Fibroblast of gingiva (primary cell): ENCODE measurements at places on chromosomes 13 and 19.

DNA sequence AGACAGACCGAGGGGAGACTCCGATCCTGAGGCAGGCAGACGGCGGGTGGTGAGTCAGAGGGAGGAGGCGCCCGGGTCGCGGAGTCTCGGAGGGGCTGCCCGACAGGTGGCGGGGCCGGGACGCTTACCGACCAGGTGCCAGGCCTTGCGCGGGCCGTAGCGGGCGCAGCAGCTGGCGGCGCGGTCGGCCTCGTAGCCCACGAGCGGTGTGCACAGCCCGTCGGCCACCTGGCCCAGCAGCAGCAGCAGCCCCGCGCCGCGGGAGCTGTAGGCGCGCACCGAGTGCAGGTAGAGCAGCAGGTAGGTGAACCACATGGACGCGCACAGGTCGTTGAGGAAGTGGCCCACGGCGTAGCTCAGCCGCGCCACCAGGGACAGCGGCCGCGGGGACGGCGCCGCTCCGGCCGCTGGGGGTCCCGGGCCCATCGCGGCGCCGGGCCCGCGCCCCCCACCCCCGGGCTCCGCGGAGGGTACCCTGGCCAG, 367 bp downstream of the MFSD12 start:
- DNase-seq = no peak

DNA sequence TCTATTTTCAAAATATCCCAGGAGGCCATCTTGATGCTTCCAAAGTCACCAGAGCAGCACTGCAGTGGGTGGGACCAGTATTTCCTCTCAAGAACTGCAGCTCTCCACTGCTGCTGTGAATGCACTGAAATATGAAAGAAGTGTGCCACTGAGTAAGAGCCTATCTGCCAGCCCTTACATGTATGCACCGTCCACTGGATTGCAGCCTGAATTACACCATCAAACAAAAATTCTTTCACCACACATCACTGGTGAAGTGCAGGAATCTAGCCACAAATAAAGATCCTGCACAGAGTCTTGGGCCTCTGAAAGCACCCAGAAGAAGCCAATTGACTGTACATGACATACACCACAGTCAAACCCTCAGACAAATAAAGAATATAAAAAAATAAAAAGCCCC, 249.0 kb downstream of the LHFPL6 start:
- peak; percentile 42 for DNase-seq

DNA sequence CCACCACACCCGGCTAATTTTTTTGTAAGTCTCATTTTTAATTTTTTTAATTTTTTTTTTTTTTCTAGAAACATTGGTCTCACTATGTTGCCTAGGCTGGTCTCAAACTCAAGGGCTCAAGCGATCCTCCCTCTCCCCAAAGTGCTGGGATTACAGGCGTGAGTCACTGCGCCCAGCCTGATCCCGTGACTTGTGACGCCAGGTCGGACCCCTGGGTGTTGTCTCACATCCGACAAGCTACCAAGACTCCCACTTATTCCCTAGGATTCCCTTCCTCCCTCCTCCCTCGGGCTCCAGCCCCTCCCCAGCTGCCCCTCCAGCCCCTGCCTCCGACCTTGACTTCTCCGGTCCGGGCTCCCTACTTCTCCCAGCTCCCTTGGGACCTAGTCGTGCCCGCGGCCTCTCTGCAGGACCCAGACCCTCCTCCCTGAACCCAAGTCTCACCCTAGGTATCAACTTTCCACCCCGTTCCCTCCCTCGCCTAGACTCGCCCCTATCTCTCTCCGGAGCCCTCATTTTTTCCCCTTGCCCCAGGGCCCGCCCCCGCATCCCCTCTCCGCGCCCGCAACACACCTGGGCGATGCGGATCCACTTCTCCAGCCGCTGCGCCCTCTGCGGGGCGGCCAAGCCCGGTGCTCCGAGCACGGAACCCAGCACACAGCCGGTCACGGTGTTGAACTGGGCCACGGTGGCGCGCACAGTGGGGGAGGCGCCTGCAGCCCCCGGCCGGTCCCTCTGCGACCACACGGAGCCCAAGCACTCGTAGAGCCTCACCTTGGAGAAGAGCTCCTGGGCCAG, 13.1 kb downstream of the RGL3 start:
- DNase-seq = no peak

DNA sequence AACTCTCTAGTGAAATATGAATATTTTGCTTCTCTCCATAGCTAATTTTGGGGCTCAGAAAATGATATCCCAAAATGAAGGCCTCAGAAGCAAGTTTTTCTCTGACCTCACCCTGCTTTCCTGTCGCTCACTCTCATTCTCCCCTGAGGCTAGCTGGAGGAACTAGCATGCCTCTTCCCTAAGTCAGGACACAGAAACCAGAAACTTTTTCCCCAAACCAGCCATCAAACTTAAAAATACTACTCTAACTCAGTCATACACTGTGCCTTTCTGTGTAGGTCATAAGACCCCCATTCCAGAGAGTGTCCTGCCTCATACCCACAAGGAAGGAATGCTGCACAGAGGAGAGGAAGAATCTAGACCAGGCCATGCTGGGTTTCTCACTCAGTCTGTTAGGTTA, 329.6 kb downstream of the PCDH20 start:
- no peak for DNase-seq

DNA sequence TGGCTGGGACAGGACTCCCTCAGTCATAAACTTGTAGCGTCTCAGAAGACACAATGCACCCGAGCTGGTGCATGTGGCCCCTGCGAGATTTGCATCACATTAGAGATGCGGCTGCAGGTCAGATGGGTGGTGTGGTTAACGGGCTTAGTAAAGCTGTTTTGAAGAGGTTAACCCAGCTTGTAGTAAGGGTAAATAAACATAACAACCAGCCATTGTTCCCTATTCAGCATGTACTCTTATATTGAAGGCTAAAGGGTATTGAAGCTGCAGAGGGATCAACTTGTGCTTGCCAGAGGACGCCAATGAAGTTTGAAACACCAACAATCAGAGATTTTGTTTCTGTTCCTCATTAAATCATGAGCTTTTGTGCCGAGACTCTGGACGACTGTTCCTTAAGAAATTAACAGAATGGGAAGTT, 79.4 kb downstream of the ZIC5 start:
- DNase-seq = no peak

GRCh38 chr13:47853236-47853635, 147.8 kb downstream of the SUCLA2 start:
- no peak for DNase-seq

GRCh38 chr13:45048890-45049407, 59.6 kb downstream of the GPALPP1 start:
- no peak for DNase-seq

DNA sequence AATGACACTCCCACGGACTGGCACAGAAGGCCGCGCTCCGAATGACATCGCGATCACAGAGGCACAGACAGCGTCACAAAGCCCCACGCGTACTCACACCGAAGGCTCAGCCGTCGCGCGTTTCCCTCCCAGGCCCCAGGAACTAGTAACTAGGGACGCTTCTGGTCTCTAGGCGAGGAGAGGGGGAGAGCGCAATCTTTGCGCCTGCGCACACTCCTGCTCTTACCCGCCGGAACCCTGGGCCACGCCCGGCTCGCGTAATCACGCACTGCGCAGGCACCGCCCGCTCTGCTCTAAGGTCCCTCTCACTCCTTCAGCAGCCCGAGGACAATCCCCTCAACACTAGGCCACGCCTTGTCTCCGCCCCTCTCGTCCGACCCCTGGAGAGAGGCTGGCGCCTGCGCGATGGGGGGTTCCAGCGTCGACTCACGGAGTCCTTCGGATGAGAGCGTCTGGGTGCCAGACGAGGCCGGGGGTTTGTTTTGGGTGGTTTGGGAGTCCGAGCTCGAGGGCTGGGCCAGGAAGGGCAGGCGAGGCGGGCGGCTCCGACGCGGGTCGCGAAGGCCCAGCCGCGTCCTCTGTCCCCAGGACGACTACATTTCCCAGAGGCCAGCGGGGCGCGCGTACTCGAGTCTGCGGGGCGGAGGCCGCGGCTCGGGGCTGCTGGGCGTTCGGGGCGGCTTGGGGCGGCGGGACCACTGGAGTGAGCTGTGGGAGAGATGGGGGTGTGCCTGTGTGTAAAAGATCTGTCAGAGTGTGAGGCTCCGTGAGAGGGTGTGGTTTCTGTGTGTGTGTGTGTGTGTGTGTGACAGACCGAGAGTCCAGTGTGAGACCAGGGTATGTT, at the start of gene ZNF471:
Gene ZNF471, plus strand, starts transcription at position 410 of the 844 bp plus-strand sequence. CDS start 3,717 bp downstream, outside the sequence.
- DNase-seq = peak; percentile 98

GRCh38 chr19:13979686-13980085, 26.4 kb downstream of the RFX1 start:
- no peak for DNase-seq

- no peak for DNase-seq
These were observed 56.1 kb upstream of the STK24 start for GRCh38 chr13:98632961-98633360.

DNA sequence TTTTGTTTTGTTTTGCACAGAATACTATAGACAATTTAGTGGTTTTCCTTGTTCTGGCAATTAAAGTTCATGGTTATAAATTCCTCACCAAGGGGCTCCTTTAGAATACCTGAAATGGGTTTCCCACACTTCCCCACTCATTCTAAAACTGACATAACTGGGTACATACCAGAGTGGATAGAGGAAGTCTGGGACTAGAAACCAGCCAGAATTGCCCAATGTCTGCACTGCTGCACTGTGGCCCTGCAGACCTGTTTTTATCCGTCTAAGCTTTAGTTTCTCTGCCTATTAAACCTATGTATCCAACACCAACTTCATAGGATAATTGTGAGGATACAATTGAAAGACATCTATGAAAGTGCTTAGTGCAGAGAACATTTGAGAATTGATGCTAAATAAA, 498.6 kb downstream of the KCTD12 start:
- no peak for DNase-seq

- DNase-seq = no peak
These were observed 652 bp downstream of the CHERP start for GRCh38 chr19:16541526-16542044.

GRCh38 chr13:48318821-48319511, 15.4 kb downstream of the RB1 start:
- no peak for DNase-seq

- DNase-seq = no peak
These were observed 219.8 kb downstream of the MZT1 start for GRCh38 chr13:72507416-72508199.

DNA sequence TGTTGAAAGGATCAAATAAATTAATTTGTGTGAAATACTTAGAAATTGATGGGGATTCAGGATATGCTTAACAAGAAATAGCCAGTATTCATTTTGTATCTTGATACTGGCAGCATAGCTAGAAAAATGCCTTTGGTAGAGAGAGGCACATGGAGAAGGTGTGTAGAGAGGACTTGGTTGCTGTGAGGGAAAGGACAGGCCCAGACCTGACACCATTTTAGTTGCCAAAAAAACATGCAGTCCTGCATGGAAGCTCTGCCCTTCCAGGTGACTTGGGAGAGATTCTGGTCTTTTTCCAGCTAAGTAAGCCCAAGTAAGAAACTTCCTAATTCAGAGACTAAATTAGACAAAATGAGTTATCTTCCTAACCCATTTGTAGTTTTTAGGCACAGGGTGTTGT, 335.0 kb downstream of the RFC3 start:
- DNase-seq = no peak

DNA sequence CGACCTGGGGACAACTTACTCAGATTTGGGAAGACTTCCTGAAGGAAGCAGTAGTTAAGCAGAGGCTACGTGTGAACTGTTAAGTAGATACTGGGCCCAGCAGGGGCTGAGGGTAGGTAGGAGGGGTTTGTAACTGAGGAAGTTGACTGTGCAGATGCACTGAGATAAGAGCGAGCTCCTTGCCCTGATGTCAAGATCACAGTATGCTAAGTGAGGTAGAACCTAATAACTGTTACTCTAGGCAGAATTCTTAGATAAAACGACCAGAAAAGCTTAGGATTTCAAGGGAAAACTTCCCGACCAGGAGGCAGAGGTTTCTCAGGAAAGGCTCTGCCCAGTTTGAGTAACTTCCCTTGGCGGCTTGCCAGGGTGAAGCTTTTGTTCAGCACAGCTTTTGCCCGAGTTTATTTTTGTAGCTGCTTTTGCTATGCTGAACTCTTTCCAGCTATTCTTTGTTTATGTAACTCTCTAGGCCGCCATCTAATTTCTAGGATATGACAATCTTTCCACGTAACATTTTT, 632.1 kb downstream of the DIAPH3 start:
- DNase-seq = peak; percentile 79

GRCh38 chr13:33480561-33480960, 195.0 kb upstream of the STARD13 start:
- no peak for DNase-seq

GRCh38 chr19:2274185-2274711, 7.7 kb downstream of the PEAK3 start:
- no peak for DNase-seq

- DNase-seq = no peak
These were observed 1.5 kb downstream of the WASF3 start for GRCh38 chr13:26558987-26559386.

- no peak for DNase-seq
These were observed 307.0 kb downstream of the SPRY2 start for GRCh38 chr13:80033951-80034350.

DNA sequence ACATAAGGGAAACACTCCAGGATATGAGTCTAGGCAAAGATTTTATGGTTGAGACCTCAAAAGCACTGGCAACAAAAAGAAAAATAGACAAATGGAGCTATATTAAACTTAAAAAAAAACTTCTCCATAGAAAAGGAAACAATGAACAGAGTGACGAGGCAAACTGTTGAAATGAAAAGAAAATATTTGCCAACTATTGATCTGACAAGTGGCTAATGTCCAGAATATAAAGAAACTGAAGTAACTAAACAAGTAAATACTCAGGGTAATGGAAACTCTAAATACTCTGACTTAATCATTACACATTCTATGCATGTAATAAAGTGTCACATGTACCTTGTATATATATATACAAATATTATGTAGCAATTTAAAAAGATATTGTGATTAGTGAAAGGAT, 562.5 kb downstream of the GPC5 start:
- no peak for DNase-seq

DNA sequence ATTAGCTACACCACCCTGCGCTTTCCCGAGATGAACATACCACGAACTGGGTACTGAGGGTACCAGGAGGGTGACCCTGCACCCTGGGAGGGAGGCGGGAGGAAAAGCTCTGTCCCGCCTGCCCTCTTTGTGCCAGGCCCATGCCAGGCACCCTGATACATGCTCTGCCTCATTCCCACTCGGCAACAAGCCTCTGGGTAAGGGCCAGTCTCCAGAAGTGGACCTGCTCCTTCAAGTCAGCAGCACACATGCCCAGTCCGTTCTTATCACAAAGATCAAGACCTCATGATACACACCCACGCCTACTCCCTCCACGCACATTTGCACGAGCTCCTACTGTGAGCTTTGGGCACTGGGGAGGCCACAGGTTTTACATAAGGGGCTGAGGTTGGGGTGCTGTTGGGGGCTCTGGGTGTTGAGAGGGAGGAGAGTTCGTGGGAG, 2.0 kb upstream of the FFAR1 start:
- DNase-seq = no peak

GRCh38 chr19:56566904-56567273, 379 bp upstream of the ZNF470 start:
- peak; percentile 28 for DNase-seq

GRCh38 chr19:7415163-7415856, 66.6 kb downstream of the ARHGEF18 start:
- peak; percentile 56 for DNase-seq

GRCh38 chr13:77009011-77009410, 17.1 kb downstream of the CLN5 start:
- no peak for DNase-seq

GRCh38 chr19:40174092-40174491, 17.1 kb upstream of the MAP3K10 start:
- DNase-seq = no peak

- no peak for DNase-seq
These were observed 35.1 kb downstream of the TMEM161A start for GRCh38 chr19:19103167-19103566.

GRCh38 chr13:79647533-79647932, 166.6 kb downstream of the NDFIP2 start:
- no peak for DNase-seq

- no peak for DNase-seq
These were observed 415.4 kb upstream of the KLHL1 start for GRCh38 chr13:70523622-70524021.
